ENCODE measurements at places on chromosomes 1 and 21.
A peak's percentile ranks its signal among the peaks of the same experiment; 100 is the strongest.

DNA sequence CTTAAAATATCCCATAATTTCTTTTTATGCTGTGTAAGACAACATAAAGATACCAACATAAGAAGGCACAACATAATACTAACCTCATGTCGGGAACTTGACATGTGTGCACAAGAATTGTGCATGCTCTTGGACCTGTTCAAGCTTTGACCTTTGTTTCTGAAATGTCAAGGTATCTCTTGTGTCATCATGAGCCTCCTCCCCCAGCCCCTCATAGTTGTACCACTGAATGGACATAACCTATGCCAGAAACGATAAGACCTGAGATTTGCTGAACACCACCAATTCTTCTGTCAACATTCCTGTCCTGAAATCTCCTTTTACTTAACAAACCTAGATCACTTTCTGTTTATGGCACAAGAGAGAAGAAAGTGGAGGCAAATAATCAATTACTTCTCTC lies 29.4 kb upstream of the PROX1 start:
- DNase-seq, result no peak

GRCh38 chr1:176157995-176158394 lies 49.1 kb downstream of the COP1 start:
- DNase-seq, result no peak

DNA sequence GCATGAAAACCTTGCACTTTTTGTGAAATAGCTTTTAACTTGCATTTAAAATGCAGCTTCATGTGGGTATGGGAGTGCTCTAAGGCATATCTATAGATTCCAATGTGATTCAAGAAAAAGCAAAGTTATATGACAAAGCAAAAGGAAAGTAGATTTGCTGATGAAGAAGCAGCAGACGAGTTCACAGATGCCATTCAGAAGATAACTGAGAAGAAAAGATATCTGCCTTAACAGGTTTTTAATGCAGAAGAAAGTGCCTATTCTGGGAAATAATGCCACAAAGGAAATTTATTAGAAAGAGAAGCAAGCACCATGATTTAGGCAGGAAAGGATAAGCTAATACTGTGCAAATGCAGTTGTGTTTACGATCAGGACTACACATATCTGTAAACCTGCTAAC lies 68.1 kb downstream of the PHTF1 start:
- no peak for DNase-seq

DNA sequence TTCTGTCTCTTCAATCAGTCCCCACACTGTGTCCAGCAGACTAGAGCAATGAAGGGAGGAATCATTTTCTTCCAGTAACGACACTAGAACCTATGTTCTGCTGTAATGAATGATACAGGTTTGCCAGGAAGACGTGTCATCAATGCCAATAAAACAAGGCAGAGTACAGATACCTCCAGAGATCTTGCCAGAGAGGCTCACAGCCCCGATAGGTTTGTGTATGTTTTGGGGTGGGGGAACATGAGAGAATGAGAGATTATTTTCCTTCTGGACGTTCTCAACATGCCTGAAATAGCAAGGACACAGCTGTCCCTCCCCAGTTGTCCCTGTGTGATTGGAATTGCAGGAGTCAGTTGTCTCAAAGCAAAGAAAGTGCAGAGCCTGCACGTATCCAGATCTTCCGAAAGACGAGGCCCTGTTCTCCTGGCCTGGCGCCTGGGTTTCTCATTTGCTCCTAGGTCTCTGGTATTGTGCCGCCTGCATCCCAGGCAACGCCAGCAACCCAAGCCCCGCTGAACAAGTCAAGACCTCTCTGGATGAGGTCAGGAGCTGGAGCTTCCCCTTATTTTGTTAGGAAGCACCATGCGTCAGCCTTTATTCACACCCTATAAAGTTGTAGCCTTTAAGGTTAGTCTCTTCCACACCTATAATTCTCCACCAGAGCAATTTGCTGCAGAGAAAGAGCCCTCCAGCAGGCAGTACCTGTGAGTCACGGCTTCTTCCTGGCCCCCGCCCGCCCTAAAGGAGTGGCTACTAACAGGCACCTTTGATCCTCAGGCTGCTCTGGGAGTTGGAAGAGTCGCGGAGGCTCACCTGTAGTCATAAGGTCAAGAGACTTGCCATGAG lies 130.5 kb downstream of the TOMM20 start:
- DNase-seq, result no peak

DNA sequence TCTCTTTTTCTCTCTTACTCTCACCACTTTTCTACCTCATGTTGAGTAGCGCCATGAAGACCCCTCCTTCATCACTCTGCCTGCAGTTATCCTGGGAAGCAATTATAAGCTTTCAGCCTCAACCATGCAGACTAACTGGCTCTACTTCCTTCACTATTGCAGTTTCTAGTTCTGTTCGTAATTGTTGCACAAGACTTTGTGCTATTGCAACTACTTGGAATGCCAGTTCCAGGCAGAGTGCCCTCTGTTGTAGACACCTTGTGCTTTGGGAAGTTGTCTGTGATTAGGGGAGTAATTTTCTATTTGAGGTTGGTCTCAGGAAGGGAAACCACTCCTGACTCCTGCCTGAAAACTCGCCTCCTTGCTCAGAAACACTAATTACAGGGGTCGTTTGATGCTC lies 19.4 kb downstream of the PGM1 start:
- no peak for DNase-seq

DNA sequence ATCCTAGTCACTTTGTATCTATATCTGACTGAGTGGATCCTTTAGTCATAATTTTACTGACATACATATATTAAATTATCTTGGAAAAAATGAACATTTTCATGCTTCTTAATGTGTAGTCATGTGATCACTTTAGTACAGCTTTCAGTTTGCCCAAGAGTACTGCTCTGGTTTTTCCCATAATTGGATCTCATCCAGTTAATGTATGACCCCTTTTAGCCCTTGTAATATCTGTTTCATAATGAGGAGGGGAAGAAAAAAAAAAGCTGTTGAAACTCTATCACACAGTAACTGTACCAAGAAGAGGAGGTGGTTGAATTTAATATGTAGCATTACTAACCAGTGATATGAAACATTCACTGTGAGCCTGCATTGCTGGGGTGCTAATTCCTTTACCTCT lies 328.7 kb downstream of the PTPRC start:
- DNase-seq, result peak; percentile 39

- DNase-seq, result no peak
These were observed 644.6 kb upstream of the TMPRSS15 start for GRCh38 chr21:19048098-19048672.

DNA sequence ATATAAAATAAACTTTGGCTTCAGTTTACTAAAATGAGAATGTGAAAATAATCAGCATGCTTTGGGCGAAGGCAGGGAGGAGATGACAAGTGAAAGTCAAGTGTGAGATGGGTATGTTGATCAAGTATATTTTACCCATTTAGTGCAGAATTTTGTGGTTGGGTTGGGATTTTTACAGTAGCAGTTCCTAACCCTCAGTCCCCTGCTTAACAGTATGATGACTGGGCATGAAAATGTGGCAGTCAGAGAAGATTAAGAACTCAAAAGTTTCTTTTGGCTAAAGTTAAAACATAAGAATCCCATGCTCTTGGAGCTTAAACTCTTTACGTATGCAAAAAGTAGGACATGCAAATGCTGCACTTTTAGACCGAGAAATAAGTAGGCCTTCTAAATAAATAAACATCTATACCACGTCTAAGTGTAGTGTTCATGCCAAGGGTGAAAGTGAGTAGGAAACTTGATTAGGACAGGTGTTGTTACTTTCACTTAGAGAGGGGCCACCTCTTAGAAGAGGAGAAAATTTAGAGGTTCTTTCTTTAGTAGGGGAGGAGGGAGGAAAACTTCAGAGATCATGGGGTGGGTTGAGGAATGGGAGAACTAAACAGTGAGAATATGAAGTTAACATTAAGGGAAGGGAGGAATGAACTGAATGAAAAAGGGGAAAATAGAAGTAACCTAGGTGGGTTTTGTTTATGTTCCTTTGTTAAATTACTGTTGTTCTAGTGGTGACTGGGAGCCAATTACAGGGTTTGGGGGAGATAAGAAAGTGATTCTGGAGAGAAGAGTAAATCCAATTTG lies 127.8 kb downstream of the OSBPL9 start:
- DNase-seq, result no peak

- no peak for DNase-seq
These were observed 98.5 kb downstream of the ATF6 start for GRCh38 chr1:161864577-161864976.

DNA sequence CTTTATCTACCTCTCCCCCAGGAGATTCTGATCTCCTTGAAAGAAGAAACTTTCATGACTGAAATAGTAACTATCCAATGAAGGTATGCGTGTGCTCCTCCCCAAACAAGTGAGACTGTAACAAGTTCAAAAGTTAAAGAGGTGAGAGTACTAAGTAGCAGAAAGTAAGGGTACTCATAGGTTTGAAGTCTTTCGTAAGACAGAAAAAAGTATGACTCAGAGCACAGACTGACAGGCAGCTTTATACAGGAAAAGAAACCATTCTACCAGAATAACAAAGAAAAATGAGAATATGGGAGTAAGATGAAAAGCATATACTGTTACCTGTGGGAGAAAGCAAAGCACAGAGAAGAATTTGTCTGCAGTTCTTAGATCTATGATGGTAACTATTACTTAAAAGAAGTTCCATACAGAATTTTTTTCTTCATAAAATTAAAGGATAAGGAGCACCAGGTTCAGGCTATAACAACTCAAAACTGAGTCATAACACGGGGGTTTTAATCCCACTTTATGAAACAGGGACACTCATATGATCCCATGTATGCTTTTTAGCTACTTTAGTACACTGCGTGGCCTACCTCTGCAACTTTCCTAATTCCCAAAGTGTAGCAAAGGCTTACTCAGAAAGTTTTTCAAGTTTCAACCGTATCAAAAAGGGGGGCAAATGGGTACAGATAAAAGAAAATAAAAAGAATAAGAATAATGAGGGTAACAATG lies 52.0 kb downstream of the FOXJ3 start:
- no peak for DNase-seq

- DNase-seq, result peak; percentile 37
These were observed 195.1 kb upstream of the FMN2 start for GRCh38 chr1:239896569-239896968.

DNA sequence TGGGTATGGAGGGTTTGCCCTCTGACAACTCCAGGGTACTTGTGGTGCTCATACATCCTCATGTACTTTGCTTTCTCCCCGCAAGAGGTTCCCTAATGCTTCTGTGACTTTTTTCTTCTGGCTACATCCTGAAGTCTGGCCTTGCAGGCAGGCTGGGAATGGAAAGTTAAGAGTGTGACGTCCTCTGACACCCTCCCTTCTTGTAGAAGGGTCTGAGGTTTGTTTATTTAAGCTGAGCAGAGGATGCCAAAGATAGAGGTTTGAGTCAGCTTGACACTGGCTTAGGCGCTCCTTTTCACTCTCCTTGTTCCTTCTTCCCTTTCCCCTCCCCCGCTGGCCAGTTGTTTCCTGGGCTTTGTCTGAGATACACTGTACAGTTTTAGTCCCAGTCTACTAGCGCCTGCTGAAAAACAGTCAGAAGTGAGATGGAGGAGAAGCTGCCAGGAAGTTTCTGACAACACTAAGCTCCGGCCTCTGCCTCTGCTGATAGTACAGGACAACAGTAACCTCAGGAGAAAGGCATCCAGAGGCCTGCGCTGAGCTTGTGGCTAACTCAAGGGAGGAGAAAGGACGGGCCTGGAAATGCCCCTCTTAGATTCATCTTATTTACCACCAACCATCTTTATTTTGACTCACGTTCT lies at the start of gene MACF1:
Gene MACF1, plus strand, starts transcription at position 255 of the 641 bp plus-strand sequence. Its CDS starts 328 bp downstream, at position 583.
- no peak for DNase-seq

GRCh38 chr21:39575775-39576174 lies 37.0 kb upstream of the B3GALT5 start:
- no peak for DNase-seq

DNA sequence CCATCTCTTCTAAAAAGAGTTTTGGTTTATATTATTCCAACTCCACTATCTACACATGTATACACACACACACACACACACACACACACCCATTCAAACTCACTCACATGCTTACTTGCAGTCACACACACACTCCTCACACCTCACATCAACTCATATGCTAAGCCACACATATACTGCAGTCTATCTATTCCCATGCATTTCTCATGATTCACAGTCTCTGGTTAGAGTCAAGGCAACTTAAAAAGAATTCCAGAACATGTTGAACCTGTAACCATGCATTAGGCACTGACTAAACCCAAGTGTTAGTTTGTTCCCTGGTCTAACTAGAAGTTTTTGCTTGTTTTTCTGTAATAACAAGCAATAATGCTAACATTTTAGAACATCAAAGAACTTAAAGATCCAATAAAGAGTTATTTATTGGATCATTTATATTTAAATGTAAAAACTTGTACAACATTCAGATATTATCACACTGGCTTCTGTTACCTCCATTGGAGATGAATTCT lies 931.1 kb downstream of the PLA2G4A start:
- DNase-seq, result no peak

DNA sequence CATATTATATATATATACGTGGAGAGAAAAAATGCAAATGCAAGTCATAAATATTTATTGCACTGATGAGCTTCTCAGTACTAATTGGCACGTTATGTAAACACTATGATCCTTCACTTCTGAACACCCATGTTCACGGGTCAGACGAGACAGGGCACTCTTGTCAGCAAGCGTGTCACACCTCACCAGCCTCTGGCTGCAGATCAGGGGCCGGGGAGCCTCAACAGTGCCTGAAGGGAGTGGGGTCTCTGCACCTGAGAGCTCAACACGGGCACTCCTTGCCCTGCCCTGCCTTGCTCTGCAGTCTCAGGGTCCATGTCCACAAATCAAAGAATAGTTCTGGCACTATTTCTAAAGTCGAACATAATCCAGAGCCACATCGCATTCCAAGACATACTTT lies 409 bp upstream of the HIVEP3 start:
- DNase-seq, result no peak

DNA sequence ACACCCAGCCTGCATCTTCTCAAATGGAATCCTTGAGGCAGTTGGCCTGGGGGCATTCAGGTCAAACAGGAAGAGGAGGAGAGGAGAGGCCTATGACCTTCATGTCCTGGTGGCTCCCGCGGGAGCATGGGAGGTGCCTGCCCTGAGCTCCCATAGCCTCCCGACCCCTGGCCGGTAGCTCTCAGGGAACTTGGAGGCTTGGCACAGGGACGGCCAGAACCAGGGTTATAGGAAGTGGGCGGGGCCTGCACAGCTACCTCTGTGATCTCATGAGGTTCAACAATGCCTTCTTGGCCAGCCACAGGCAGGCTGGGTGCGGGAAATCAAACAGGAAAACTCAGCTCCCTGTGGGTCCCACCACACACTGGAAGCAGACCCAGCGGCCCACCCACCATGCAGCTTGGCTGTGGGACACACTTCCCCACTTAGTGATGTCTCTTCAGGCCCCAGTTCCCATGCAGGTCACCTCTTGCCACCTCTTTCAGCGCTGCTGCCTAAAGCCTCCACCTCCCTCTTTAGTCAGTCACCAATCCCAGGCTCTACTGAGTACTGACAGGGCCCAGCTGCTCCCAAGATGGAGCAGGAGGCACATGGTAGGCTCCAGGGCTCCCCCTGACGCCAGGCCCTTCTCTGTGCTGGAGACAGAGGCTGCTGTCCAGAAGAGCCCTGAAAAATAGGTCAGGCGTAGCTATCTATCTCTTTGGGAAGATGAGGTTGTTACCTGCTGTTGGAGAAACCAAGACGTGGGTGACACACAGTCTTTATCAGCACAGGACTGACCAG lies at the start of gene SLFNL1:
Gene SLFNL1, minus strand, starts transcription at position 200 of the 783 bp plus-strand sequence. CDS start 1,065 bp downstream, outside the sequence.
- peak; percentile 30 for DNase-seq

Data from SK-N-SH (cell line).